Stimulated activated CD4-positive, alpha-beta T cell treated with anti-CD3 and anti-CD28 coated beads, TNF-alpha, amount 100 ng/mL, for 48 hours (primary cell): ENCODE measurements at places on chromosomes 7 and 10.

GRCh38 chr10:16646181-16647059, 124.7 kb upstream of the C1QL3 start:
- DNase-seq = no peak

- DNase-seq = no peak
Observed at GRCh38 chr10:1086787-1087186, 30.6 kb downstream of the WDR37 start.

DNA sequence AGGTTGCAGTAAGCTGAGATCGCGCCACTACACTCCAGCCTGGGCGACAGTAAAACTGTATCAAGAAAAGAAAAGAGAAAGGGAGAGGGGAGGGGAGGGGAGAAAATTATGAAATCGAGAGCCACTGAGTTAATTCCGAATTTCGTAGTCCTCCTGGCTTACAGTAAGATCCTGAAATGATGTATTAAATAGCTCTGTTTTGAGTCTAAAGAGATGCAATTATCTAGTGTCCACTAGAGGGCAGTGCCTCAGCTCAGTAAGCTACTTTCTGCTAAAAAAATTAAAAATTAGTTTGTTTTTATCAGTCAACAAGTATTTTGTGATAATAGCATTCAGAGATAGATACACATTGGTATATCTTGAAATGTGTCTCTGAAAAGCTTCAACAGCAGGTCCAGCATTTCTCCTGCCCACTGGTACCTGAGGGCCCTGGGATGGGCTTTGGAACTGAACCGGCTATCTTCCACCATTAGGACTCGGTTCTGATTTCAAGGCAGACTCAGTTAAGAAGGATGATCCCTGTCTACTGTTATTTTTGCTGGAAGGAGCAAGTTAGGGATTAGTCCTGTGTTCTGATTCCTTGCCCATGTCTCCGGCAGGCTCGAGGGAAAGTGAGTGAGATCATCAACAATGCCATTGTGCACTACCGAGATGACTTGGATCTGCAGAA, 19.5 kb downstream of the TSPAN33 start:
- DNase-seq = no peak

- peak; percentile 38 for DNase-seq
Observed at GRCh38 chr10:91632671-91633550, at the start of gene PPP1R3C. Gene PPP1R3C, minus strand, starts transcription at chr10:91633071. Its CDS starts 102 bp downstream, at chr10:91632969.

GRCh38 chr10:86871563-86872183, 85.7 kb downstream of the MMRN2 start:
- no peak for DNase-seq

GRCh38 chr10:132357286-132358058, 25.5 kb downstream of the LRRC27 start:
- DNase-seq = no peak

GRCh38 chr7:54837168-54837567, 78.2 kb upstream of the SEC61G start:
- no peak for DNase-seq

DNA sequence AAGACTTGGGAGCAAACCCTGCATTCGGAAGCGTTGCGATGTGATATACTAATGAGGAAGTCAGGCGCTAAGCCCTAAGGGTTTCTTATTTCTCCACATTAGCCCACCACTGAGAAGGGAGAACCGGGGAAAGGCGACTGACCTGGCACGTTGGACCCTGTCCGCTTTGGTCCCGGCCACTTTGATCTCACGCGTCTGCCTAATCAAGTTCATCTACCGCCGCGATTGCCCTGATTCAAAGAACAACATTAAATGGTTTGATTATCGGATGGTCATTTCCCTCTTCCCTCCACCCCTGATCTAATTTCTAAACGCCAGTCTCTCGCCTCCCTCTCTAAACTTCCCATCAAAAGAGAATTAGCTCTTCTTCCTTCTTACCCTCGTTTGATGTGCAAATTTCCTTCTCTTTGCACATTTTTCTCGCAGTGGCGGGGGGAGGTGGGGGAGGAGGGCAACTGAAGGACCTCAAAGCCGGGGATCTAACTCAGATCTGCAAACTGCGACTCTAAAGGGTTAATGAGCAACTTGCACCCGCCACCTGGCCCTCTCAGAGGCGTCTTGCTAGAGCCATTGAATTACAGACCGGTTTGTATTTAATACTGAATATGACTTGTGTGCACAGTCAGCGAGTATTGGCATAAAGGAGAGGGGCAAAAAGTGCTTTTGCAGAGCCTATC, 687 bp upstream of the DKK1 start:
- DNase-seq = no peak

DNA sequence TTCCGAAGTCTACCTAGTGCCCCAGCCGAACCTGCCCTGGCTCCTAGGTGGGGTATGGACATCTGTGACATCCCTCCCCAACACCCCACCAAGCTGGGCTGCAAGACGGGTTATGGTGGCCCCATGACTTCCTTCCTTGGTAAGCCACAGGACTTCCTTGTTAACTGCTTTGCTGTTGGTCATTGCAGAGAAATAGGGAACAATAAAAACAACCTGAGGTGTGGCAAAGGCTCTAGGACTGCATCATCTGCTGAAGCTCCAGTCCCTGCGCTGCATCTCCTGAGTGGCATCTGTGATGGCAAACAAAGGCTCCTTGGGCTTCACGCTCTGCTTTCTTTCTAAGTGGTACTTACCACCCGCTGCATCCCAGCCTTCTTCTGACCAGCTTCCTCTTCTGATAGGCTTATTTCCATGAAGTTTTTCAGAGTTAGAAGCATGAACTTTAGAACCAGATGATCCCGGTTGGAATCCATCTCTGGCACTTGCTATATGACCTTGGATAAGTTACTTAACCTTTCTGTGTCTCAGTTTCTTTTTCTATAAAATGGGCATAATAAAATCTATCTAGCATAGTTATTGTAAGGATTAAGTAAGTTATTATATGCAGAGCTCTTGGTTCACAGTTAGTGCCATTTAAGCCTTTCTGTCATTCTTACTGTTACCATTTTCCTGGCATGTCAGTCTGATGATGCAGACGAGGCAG, 216.8 kb downstream of the RPS24 start:
- no peak for DNase-seq

- DNase-seq = no peak
Observed at GRCh38 chr10:46787321-46787615, 124.0 kb upstream of the PTPN20 start.

DNA sequence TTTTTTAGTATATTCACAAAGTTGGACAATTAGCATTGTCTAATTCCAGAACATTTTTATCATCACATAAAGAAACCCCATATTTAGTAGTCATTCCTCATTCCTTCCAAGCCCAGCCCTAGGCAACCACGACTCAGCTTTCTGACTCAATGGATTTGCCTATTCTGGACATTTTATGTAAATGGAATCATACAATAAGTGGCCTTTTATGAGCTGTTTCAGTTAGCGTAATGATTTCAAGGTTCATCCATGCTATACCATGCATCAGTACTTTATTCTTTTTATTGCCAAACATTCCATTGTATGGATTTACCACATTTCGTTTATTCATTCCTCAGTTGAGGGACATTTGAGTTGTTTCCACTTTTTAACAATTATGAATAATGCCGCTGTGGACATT, 249.2 kb downstream of the DYNC1I1 start:
- no peak for DNase-seq

GRCh38 chr10:85596389-85596788, 770.2 kb downstream of the GRID1 start:
- DNase-seq = no peak

- DNase-seq = no peak
Observed at GRCh38 chr7:88324699-88325098, 18.0 kb upstream of the STEAP4 start.

GRCh38 chr10:116947841-116948529, 57.0 kb downstream of the SHTN1 start:
- no peak for DNase-seq

DNA sequence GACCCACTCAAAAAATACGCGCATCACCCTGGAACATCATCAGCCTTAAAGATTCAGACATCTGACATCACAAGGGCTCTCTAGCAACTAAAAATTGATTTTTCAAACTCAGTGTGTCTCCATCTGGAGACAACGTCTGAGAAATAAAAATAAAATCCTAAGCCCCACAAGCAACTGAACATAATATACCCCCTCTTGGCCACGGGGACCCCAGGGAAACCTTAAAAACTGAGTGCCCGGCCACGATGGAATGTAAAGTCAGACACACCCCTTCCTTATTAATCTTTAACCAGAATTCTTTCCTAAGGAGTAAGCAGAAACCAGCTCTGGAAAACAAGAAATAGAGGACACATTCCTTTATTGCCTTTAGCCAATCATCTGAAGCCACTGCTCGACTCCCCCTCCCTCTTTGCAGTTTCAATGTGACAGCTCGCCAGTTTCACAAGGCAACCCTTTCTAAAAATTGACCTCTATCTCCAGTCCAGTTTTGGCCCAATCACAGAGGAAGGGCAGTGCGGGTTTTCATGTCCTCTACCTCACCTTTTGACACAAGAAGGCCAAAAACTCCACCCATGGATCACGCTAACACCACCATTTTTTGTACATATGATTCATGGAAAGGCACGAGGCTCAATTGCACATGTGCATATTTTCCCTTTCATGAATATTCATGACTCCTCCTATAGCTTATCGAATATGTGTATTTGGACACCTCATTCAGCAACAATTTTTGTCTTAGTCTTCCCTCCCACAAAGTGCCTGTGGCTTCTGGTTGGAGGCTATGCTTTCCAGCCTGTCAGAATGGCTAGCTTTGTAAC, 24.2 kb downstream of the IFIT3 start:
- no peak for DNase-seq

GRCh38 chr10:43778571-43778970, 129.9 kb upstream of the ZNF32 start:
- DNase-seq = no peak

- no peak for DNase-seq
Observed at GRCh38 chr7:27693794-27694193, 31.1 kb upstream of the HIBADH start.

DNA sequence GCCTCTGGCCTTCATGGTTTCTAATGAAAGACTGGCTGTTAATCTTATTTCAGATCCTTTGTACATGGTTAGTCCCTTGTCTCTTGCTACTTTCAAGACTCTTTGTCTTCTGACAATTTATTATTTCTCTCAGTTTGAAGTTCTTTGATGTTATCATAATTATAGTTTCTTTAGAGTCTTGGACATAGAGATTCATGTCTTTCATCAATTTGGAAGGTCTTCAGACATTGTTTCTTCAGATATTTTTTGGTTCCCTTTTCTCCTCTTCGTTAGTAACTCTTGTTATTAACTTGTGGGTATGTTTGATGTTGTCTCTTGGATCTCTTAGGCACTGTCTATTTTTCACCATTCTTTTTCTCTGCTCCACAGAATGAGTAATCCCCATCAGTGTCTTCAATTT, 8.7 kb downstream of the ZNF37A start:
- no peak for DNase-seq

- DNase-seq = no peak
Observed at GRCh38 chr7:102270178-102270887, 16.3 kb upstream of the SH2B2 start.

DNA sequence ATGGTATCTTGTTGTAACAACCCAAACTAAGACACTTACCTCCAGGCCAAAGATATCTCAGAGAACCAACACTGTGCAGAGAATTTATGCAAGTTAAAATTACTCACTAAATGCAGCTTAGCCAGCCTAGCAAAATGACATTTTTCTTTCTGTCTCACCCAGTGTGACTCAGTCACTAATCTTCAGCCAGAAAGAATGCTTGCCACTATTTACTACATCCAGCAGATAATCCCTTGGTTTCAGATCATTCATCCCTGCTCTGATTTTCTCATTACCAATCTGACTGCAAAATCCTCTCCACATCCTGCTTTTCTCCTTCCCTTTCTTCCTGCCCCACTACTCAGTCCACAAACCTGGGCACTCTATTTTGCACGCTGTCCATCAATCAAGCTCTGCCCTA, 93.5 kb upstream of the NEBL start:
- no peak for DNase-seq

- no peak for DNase-seq
Observed at GRCh38 chr7:137983323-137984008, 18.4 kb downstream of the CREB3L2 start.

DNA sequence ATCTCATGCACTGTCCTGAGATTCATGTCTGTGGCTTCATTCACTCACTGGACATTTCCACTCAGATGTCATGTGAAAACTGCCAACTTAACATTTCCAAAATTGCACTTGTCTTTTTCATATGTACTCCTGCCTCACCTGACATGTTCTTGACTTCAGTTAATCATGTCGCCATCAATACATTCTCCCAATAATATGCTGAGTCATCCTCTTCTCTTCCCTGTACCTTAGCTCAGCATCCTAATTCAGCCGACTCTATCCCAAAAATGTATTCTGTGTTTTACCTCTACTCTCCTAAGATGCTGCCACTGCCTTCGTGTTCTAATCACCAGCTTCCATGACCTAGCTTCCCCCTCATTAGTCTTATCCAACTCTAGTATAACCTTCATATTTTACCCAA, 93.9 kb upstream of the GNAI1 start:
- no peak for DNase-seq

DNA sequence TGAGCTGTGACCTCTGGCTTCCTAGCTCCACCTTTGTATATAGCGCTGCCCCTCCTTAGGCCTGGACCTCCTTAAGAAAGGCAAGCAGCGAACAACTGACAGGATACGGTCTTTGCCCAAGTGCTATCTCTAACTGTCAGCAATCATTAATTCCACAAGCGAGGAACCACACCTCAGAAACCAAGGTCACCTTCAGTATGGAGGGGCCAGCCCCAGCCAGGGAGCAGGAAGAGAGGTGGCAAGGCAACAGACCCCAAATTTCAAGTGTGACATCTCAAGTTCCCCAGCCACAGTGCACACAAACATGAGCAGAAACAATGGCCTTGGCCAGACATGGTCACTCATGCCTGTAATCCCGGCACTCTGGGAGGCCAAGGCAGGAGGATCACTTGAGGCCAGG, 4.8 kb upstream of the AOC1 start:
- DNase-seq = no peak

DNA sequence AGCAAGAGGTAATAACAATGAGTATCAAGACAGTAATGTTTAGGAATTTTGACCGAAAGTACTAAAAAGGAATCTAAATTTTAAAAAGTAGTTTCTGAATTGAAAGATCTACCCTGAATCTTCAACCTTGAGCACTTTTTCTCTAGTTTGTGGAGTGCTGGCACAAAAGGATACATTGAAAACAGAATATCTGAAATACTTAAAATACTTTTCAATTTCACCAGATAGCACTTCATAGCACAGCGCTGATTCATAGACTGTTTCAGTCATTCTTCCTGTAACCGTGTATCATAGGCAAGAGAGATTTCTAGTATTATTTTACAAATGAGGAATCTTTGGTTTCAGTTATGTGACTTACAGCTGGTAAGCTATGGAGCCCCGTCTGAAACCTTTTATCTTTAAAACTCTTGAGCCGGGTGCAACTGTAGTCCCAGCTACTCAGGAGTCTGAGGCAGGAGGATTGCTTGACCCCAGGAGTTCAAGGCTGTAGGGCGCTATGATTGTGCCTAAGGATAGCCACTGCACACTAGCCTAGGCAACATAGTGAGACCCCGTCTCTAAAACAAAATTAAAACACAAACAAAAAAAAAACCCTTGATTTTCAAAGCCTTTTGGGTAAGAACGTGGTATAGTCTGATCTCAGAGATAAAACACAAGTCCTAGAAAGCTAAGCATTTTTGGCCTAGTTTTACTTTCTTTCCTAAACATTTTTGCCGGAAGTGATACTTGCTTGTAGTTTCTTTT, 35.1 kb downstream of the FHIP2A start:
- DNase-seq = no peak
